ENCODE measurements at places on chromosomes 4 and X.

- no peak for DNase-seq
Observed at GRCh38 chr4:95049551-95050233, 291.9 kb downstream of the BMPR1B start.

- no peak for DNase-seq
Observed at GRCh38 chr4:155445306-155445705, 68.5 kb upstream of the MAP9 start.

DNA sequence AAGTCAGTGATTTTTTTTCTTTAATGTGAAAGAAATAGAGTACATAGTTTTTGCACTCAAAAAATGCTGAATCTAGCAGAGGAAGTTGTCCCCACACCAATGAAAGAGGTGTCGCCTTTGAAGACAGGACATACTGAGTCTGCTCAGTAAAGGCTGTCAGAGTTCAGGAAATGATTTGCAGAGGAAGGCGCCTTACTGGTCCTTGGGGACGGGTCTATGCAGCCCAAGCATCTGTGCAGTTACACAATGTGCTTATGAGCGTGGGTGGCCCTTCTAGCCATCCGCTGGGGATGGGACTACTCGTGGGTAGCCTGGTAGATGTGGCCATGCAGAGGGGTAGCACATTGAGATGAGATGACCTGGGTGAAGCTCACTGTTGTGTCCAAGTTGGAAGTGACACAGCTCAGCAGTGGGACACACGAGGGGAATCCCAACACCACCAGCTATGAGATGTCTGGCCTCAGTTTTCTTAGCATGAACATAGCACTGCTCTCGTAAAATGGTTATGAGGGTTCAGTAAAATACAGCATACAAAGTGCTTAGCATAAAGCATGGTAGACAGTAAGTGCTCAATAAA is 116.5 kb upstream of the RBPJ start:
- DNase-seq = no peak

GRCh38 chrX:38437093-38437492 is 84.7 kb downstream of the OTC start:
- no peak for DNase-seq

- no peak for DNase-seq
Observed at GRCh38 chr4:173177232-173177631, 8.6 kb downstream of the GALNT7 start.

GRCh38 chrX:14073071-14073470 is 43.4 kb upstream of the GEMIN8 start:
- DNase-seq = no peak

DNA sequence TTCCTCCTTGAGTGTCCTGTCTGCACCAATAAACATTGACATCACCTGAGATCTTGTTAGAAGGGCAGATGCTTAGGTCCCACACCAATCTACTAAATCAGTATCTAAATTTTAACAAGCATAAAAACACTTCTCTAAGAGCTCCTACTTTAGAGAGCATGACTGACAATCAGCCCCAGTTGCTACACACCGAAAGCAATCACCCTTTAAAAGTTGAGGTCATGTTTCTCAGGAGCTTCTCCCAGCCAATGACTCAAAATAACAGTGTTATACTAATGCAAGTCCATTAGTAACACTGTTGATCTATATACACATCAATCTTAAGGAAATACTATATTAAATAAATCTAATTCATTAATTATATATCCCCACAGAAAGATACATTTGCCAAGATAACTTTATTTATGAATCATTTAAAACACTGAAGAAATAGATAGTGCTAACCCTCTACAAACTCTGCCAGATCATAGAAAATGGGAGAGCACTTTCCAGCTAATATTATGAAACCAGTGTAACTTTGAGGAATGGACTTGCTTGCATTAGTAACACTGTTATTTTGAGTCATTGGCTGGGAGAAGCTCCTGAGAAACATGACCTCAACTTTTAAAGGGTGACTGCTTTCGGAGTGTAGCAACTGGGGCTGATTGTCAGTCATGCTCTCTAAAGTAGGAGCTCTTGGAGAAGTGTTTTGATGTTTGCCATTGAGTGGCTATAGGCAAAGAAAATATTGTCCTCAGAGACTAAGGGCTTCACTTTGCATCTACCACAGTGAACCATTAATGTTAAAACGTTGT is 109.8 kb upstream of the HDX start:
- no peak for DNase-seq

GRCh38 chr4:61004651-61005170 is 195.4 kb upstream of the ADGRL3 start:
- DNase-seq = no peak

DNA sequence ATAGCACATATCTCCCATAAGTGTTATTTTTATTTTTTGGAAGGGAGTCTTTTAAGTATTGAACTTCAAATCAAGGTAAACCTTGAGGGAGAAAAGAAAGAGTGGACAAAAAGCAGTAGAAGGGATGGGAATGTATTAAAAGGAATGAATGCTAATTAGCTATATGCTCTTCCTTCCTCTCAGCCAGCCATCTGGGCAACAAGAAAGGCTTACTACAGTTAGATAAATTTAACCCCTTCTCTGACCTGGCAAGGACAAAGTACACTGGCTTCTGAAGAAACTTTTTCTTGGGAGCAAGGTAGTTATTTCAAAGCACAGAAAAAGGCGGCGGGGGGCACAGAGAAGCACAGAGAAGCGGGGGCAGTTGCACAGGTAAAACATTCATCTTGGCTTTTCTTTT is 54.6 kb downstream of the GAB1 start:
- no peak for DNase-seq

- DNase-seq = no peak
Observed at GRCh38 chr4:106618956-106619355, 250.4 kb upstream of the GIMD1 start.

Data from CD4-positive, alpha-beta T cell treated with Interferon gamma for 1 hour (primary cell).